Stimulated activated CD4-positive, alpha-beta T cell treated with anti-CD3 and anti-CD28 coated beads, Interleukin-4, amount 100 ng/mL, for 4 hours (primary cell): ENCODE measurements at places on chromosomes 2 and 18.

DNA sequence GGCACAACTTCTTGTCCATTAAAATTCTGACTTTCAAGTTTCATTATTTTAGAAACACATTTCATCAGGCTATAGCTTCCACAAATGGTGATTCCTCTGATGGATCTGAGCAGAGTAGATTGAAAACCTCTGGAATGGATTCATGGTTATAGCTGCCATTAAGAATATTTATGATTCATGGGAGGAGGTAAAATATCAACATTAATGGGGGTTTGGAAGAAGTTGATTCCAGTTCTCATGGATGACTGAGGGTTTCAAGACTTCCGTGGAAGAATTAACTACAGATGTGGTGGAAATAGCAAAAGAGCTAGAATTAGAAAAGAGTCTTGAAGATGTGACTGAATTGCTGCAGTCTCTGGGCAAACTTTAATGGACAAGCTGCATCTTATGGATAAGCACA, 797.4 kb downstream of the SUCLG1 start:
- DNase-seq, result no peak

GRCh38 chr2:225994748-225995405, 595.4 kb downstream of the NYAP2 start:
- DNase-seq, result no peak

DNA sequence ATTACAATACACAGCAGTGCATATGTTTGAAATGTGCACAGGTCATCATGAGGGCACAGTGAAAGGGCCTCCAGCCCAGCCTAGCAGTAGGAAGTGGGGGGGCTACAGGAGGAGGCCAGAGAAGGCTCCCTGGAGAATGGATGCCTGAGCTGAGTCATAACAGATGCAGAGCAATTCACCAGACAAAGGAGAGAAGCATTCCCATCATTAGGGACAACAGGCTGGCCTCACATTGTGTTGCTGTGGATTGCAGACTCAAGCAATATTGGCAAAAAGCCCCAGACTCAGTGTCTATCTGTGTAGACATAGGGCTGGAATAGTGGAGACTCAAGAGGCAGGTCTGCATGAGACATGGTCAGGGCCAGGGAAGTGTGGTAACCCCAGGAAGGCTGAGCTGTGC, 329.9 kb downstream of the DLGAP1 start:
- DNase-seq, result no peak

- DNase-seq, result no peak
Measured at GRCh38 chr2:227447606-227448005, 24.4 kb upstream of the AGFG1 start.

DNA sequence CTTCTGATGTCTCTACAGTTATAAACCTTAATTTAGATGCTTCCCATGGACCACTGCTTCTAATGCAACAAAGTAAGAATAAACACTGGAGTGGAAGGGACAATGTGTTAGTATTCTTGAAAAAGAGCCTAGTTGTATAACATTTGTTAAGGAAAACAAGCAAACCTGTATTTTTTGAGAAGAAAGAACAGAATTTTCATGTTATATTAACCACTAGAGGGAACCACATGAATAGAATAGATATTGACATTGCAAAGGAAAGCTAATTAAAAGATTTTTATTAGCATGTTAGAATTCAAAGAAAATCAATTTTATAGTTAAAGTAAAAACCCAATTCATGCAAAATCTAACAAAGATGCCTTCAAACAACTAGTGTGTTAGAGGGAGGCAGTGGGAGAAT, 151.2 kb upstream of the BARD1 start:
- DNase-seq, result no peak

DNA sequence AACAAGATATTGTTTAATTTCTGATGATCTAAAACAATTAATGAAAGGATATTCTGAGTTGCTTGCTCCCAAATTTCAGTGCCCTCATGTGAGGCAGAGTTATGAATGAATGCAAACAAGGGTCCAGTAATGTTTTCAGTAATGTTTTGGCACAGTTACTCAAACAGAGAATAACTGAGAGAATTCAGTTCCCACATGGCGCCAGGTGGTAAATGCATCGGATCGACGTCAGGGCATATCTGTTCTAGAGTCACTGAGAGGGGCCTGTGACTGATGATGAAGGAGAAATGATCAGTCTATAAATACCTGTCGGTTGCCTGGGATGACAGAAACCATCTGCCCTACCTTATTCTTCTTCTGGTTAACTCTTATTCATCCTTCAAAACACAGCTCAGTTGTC, 81.4 kb downstream of the KCNS3 start:
- no peak for DNase-seq

GRCh38 chr2:239253264-239253663, 147.6 kb downstream of the HDAC4 start:
- DNase-seq, result no peak

- DNase-seq, result no peak
Measured at GRCh38 chr2:183490489-183490888, 366.2 kb downstream of the NUP35 start.

DNA sequence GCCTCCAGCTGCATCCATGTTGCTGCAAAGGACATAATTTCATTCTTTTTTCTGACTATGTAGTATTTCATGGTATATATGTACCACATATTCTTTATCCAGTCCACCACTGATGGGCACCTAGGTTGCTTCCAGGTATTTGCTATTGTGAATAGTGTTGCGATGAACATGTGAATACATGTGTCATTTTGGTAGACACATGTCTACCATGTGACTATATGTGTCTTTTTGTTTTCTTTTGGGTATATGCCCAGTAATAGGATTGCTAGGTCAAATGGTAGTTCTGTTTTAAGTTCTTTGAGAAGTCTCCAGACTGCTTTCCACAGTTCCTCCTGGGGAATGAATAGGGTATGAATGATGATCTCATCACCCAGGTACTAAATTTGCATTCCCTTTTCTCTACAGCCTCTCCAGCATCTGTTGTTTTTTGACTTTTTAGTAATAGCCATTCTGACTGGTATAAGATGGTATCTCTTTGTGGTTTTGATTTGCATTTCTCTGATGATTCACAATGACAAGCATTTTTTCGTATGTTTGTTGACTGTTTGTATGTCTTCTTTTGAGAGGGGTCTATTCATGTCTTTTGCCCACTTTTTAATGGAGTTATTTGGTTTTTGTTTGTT, 35.6 kb upstream of the FEZ2 start:
- DNase-seq, result no peak
